ENCODE measurements at places on chromosomes 5 and 9.

DNA sequence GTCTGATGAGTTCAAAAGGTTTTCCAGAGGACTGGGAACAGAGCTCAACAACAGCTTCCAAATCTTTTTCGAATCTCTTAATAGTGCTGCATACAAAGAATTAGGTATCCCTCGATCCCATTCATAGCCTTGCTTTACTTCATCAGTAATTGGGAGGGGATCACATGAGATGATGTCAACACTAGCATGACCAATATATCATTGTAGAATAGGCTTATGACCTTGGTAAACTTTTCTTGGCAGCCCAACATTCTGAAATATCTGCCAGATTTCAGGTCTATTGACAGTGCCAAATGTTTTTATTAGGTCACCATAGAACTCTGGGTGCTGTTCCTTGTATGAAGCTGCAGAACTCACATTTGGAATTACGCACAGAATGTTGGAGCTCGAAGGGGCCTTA is 228.9 kb downstream of the FGF10 start:
- DNase-seq: no peak

- no peak for DNase-seq
Measured at GRCh38 chr5:124537522-124537921, 208.9 kb downstream of the ZNF608 start.

DNA sequence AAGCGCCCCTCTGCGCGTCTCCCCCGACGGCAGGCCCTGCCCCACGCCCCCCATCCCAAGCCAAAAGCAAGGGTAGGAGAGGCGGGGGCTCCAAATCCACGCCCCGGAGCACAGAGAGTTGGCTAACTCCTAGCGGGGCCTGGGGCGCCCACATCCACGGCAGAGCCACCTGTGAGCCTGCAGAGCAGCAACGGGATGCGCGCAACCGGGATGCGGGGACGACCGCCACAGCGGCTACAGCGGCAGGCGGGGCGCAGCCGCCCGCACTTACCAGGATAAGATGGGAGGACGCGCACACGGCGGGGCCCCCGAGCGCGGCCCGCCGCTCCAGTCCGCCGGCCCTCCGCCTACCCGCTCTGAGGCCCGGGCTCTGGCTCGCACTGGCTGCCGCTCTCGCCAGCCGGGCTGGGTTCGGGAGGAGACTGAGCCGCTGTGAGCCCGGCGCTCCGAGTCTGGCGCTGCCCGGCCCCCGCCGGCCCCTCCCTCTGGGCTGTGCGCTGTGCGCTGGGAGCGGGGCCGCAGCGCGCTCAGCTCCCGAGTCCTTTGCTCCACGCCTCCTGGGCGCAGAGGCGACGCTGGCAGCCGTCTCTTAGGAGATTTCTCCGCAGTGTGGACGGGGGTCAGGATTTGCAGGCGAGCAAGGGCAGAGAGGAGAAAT is at the start of gene SLC24A2:
Gene SLC24A2, minus strand, starts transcription at position 424 of the 658 bp plus-strand sequence.
- no peak for DNase-seq

DNA sequence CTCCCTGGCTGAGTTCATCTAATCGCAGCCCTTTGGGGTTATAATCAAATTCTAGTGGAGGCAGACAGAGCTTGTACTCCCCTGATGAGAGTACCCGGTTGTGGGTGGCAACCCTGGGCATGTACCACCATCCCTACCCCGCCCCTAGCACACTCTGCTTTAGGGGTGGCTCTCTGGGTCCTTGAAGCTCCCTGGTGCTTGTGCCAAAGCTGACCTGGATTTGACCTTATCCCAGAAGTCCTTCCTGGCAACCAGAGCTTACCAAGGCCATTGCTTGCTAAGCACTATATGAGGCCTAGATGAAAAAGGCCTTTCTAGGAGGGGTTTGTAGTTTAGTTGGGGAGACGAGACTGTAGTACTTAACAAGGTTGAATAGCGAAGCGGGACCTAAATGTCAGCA is 72.2 kb downstream of the RGS3 start:
- DNase-seq: no peak

- no peak for DNase-seq
Measured at GRCh38 chr9:2506321-2506720, 115.3 kb upstream of the VLDLR start.

DNA sequence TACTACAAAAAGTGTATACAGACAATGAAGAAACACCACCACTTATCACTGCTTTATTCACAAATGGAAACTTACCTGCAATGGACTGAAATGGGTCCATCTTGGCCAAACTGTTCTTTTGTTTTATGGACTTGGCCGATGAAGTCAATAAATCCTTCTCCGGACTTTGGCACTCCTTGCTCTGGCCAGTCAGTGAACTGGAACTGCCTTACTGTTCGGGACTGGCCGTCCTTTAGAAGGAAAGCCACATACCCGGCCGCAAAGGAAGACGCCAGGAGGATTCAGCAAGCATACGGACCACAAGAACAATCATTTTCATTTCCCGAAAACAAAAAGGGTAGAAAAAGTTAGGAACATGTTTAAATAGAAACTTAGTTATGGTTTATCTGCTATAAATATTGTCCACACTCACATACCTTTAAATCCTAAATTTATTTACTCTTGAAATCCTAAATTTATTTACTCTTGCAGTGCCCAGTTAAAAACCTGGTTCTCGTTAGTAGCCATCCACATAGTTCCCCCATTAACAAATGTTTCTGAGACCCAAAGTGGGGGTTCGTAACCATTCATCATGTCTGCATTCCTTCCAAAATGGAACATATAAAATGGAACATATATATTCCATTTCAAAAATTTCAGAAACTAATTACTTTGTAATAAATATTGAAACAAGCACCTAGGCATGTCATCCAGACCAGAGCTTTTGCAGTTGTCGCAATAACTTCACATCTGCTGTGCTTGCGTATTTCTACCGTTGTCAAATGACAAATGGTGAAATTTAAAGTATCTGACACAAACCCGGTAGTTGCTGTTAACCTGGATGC is 532.1 kb upstream of the DMAC1 start:
- no peak for DNase-seq

GRCh38 chr9:31774571-31774970 is 609.9 kb upstream of the ACO1 start:
- DNase-seq: no peak

- DNase-seq: no peak
Measured at GRCh38 chr5:36723912-36724311, 117.5 kb downstream of the SLC1A3 start.

DNA sequence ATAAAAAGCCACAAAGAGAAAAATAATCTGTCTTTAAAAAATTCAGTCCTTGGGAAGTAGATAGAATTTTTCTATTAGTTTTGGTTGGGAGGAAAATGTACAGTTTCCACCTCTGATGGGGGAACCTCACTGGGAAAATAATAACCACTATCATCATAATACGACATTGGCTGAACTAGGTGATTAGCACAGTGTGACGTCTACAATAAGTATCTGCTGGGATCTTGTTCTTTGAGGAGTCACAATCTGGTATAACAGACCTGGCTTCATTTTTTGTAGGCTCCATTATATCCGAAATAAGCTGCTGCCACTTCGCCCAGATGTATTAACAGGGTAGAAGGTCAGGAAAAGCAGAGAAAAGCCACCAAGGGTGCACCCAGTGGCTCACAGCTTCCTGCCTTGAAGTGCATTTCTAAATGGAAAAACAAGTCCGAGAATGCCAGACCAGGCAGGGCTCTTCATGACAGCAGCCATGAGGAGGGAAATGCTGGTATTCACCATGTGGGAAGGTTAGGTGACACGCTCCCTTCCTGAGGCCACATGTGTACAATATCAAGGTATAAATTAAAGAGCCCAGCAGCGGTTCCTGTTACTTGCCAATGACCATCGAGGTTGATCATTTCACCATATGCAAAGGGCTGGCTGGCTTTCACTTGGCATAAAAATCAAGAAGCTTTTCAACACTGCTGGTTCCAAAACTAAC is 152.8 kb downstream of the PRELID2 start:
- no peak for DNase-seq

GRCh38 chr5:79474367-79475151 is 39.4 kb downstream of the HOMER1 start:
- DNase-seq: no peak

- no peak for DNase-seq
Measured at GRCh38 chr5:127824126-127824525, 120.9 kb downstream of the CCDC192 start.

DNA sequence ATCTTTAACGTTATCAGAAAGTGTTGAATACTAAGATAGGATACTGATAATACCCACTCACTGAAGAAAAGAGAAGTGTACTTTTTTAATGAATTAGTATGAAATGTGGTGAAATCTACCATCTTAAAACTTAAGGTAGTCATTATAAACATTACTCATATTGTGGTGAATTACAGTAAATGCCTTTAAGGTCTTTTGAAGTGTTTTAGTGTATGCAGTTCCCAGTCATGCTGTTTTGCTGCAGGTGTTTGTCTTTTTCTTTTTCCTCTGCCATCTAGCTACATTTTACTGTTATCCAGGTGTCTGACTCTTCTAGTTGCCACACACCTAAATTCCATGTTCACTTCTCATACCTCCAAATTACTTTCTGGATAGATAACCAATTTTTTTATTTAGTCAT is 72.6 kb downstream of the ERMP1 start:
- DNase-seq: no peak

DNA sequence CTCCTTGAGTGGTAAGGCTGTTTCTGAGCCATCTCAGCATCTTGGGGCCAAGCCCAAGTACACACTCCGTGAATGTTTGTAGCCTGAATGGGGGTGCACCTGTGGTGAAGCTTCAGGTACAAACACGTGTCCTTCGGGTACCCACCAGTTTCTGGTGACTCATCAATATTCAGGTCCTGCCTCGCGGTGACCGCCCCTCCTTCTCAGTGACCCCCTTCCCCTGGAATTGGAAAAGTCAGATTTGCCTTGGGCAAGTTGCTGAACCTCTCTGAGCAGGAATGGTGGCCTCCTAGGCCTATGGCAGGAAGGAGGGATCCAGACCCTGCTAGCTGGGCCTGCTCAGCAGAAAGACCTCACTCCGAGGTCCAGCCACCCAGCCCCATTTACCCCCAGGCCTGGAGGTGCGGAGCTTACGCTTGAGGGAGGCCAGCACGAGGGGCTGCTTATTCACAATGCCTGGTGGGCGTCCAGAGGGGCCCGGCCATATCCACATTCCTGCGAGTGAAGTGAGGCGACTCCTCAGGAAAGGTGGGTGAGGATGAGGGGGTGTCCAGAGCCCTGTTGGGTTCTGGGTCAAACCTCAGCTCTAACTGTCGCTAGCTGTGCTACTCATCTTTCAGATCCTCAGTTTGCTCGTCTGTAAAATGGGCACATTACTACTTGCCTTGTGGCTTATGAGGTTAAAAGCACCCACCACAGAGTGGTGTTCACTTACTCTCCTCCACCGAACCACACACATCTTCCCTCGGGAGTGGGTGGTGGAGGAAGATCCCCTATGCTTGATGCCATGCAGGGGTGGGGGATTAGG is 7.0 kb downstream of the ADGRD2 start:
- DNase-seq: no peak

- DNase-seq: no peak
Measured at GRCh38 chr5:5042806-5043205, 97.3 kb upstream of the ADAMTS16 start.

DNA sequence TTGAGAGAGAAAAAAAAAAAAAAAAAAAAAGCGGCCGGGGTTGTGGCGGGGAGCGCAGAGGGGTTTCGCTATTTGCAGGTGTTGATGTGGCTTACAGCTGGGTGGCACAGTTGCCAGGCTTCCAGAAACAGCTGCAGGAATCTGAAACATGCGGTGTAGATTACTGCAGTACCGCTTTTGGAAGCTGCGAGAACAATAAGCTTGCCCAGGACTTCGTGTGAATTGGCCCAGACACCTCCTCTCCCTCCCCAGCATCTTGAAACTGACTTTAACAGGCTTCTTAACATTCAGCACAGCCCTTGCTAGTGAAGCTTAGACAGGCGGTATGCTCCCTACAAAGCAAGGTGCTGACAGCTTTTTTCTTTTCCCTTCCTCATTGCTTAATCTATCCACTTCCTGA is 104.0 kb downstream of the ATP10B start:
- no peak for DNase-seq

DNA sequence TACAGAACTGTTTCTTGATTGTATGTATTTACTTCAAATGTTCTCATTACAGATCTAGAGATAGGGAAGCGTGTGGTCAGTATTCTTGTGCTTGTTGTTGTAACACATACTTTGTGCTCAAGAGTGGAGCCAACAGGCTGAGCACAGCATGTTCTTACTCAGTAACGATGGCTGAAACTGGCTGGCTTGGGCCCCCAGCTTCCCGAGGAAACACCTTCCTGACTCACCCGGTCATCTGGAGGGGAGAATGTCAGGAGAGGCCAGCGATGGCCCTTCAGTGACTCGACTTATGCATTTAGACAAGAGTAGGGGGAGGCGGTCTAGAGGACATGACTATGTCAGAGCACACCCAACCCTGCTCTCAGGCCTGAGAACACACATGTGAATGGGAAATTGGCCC is 25.6 kb downstream of the ZNF474 start:
- no peak for DNase-seq

GRCh38 chr5:118577621-118578020 is 410.7 kb downstream of the DTWD2 start:
- DNase-seq: no peak

GRCh38 chr5:34749431-34749873 is 89.5 kb upstream of the TTC23L start:
- no peak for DNase-seq

DNA sequence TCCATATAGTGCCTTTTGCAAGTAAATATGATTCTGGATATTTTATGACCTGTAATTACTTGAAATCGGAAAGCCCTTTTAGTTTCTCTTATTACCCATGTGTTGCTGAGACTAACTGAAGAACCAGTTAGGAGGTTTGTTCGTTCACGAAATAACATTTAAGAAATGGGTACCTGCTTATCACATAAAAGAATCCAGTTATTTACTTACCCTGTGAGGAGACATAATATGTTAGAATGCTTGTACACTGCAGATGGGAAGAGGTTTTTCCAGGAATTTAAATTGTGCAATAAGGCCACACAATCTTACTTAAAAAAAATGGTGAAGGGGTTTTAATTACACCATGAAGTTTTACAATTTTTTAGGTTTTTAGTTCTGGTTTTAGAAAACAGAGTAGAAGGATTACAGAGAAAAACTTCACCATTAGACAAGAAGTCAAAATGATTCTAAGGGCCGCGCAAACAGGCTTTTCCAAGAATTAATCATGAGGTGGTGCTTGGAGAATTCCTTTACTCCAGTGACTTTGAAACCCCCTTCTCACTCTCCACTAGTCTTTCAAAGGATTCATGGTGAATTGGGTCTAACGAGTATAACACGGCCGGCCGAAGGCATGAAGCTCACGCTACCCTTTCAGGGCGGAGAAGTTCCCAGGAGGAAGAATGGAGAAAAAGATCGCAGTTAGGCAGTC is 1.1 kb upstream of the PTGER4 start:
- DNase-seq: no peak

- no peak for DNase-seq
Measured at GRCh38 chr5:154514331-154514730, 36.3 kb upstream of the HAND1 start.

Measured in stimulated activated CD8-positive, alpha-beta memory T cell treated with anti-CD3 and anti-CD28 coated beads, Interleukin-12 subunit alpha, Interleukin-12 subunit beta, amount 100 ng/mL, for 1 hour (primary cell).